ENCODE measurements at places on chromosomes 12 and 14.

- peak; percentile 82 for DNase-seq
Measured at GRCh38 chr12:46944088-46944487, 118.3 kb upstream of the SLC38A4 start.

- no peak for DNase-seq
Measured at GRCh38 chr14:89415159-89415558, 1.9 kb downstream of the FOXN3 start.

DNA sequence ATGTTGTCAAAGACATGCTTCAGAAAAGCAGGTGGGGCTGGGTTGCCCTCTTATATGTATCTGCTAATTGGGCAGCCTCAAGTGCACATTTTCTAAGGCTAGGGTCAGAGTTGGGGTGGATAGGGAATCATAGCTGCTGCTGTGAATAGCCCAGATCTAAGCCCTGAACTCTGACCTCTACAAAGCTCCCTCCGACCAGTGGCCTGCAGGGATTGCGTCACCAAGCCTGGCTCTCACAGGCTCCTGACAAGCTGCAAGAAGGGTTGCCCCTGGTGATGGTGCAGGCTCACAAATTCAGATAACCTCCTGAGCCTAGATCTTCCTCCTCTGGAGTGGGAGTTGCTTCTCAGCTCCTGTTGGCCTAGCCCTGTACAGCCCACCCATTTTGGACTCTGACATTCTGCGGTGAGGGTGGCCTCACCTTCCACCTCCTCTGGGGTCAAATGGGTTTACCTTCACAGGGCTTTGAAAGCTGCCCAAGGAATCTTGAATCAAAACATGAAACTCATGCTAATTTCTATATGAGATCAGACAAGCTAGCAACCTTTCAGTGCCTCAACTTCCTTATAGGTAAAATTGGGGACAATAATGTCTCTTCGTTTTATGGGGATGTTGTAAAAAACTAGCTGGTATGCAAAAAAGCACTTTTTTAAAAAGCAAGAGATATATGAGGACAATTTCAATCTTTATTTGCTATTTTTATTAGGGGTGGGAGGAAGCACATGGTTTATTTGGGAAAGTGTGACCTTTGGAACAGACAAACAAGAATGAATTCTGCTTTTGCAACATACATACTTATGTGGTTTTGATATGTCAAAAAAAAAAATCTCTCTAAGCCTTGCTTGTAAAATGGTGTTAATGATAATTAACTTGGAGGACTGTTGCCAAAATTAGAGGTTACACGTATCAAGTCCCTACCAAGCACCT is 4.9 kb upstream of the SUSD6 start:
- no peak for DNase-seq

DNA sequence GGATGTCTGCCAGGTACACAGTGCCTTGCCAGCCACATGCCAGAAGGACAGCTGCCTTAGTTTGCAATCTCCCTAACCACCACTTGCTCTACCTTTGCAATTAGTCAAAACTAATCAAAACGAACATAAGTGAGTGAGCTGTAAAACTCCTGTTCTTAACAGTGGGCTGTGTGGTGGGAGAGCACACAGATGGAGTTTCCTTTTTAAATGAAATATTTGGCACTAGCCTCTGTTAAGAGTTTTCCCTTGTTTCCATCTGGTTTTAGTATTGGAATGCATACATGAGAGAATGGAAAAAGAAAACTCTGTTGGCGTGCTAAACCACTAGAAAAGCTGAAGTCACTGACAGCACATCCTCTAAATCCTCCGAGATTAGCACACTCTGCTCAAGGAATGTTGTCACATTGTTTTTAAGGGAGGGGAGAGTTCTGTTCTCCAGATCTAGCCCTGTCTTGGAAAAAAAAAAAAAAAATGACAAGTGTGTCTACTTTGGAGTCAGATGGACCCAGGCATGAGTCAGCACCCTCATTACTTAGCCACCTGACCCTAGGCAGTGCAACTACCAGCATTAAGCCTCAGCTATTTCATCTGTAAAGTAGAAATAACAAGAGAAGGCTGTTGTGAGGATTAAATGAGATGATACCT is 83.9 kb downstream of the STXBP6 start:
- peak; percentile 96 for DNase-seq

DNA sequence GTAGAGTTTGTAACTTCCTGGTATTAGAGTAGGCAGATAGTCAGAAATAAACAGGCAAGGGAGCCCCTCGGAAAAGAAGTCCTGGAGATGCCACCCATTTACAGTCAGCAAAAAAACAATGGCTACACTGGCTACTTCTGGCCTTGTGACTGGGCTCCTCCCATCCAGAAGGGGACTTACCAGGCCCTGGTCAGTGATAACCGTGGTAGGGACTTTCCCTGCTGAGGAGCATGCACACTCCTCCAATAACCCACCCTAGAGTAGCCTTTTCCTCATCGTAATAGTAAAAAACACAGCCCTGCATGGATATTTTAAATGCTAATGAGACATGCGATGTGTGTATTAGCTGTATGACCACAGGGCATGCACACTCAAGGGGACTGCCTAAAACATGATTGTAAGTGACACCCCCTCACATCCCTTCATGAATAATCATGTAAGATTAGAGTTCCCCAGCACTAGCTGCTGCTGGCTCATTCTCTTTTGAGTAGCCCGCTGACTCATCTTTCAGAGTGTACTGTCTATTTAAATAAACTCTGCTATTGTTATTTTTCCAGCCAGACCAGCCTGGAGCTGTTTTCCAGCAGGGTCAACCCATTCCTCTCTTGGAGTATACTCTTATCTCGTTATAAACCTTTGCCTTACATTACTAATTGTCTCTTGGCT is 413.8 kb upstream of the TMTC1 start:
- peak; percentile 14 for DNase-seq

- DNase-seq = no peak
Measured at GRCh38 chr14:102849526-102850379, 72.5 kb downstream of the TRAF3 start.

DNA sequence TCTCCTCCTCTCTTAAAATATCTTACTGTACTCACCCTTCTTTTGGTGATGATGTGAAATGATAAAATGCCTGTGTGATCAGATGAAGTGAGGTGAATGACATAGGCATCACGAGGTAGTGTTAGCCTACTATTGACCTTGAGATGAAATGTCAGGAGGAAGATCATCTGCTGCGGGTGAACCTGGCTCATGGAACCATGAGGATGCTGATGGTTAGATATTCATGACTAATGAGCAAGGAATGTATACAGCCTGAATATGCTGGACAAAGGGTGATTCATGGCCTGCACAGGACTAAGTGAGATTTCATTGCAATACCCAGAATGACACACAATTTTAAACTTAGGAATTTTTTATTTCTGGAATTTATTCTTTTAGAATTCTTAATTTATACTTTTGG is 89.6 kb downstream of the DAAM1 start:
- DNase-seq = peak; percentile 95

DNA sequence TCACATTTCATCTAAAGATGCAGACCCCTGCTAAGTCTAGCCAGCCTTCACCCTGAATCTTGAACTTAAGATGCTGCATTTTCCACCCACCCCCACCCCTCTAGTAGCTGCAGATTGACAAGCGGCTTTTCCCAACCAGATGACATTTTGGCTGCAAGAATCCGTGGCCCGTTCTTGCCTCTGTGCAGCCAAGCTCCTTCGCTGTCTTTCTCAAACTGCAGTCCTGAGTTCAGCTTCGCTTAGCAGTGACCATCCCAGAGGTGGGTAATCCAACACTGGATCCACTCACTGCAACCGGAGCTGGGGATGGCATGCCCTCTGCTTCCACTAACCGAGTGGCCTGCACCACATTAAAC is 765 bp upstream of the NFYB start:
- peak; percentile 16 for DNase-seq

GRCh38 chr14:56321861-56322260 is 203.7 kb downstream of the PELI2 start:
- DNase-seq = no peak

DNA sequence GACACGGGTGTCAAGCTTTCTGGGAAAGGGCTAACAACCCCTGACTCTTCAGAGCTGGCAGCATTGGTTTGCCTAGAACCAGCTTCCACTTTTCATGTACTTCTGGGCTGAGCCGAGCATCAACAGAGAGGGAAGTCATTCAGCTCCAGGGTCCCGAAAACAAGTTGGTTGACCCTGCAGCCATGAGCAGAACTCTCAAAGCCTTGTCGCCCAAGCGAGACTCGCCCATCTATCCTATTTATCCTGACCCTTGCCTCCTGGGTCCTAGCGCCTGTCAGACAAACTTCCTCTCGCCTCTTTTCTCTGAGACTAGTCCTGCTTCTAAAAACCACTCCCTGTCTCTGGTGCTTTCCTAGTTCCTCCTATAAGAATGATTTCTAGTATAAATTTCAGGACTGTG is 47.9 kb downstream of the ASCL4 start:
- no peak for DNase-seq

DNA sequence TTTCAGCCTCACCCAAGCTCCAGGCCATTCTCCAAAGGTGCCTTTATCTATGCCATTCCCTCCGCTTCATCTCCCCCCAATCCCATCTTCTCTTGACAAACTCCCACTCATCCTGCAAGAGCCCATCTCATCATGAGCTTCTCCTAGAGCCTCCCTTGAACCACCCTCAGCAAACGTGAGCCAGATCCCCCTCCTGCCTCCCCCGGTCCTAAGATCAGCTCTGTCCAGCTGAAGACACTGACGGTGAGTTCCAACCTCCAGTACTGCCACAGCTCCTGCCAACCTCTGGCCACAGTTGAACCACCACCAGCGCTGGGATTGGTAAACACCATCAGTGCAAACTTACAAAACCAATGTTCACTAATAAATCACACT is 124.6 kb downstream of the BCL11B start:
- DNase-seq = no peak

- peak; percentile 83 for DNase-seq
Measured at GRCh38 chr12:27554421-27555186, 30.6 kb downstream of the PPFIBP1 start.

- peak; percentile 81 for DNase-seq
Measured at GRCh38 chr12:54935235-54935951, 49.2 kb downstream of the TESPA1 start.

- DNase-seq = no peak
Measured at GRCh38 chr14:40122968-40123648, 690.9 kb upstream of the FBXO33 start.

DNA sequence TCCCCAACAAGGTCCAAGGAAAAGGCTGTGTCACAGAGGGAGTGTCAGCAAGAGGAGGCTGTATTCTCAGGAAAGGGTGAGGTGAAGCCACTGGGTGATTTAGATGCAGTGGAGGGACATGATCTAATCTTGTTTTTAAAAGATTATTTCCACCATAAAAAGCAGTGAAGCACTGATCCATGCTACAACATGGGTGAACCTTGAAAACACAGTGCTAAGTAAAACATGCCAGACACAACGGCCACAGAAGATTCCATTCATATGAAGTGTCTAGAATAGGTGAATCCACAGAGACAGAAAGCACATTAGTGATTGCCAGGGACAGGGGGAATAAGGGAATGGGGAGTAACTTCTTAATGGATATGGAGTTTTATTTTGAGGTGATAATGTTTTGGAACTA is 12.8 kb downstream of the RITA1 start:
- DNase-seq = peak; percentile 51

DNA sequence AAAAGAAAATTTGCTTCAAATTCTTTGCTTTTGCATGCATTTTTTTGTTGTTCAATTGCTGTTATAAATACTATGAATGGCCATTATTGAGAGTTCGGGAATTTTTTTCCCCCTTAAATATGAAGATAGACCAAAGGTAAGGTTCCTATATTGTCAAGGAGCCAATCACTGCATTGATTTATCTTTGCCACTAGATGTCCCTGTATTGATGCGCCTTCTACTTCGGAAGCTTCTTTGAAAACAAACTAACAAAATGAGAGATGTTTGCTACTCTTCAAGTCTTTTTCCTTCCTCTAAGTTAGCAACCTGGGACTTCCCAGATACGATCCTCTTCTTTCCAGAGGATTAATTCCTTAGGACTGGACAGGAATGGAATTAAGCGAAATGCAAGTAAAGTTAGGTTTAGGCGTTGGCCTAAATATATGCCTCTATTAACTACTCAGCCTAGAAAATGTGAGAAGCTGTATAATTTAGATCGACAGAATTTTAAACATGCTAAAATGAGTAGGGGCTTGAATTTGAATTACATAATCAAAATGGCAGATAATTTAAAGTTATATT is 318.1 kb downstream of the AEBP2 start:
- peak; percentile 60 for DNase-seq

DNA sequence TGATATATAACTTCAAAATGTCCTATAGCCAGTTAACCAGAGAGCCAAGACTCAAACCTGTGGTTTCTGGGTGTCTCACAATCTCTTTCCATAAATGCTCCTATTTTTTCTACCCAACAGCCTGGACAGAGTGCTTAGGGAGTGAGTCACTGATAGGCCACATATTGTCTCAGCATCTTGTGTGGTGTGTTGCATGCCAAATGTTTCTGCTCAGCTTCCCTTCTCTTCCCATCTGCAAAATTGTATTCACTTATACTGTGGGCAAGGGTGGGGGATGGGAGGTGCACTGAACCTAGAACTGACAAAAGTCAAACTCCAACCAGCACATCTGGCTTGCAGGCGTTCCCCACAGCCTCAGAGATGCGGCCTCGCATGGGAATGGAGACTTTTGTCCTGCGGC is 123.3 kb downstream of the KCNA5 start:
- DNase-seq = peak; percentile 100

GRCh38 chr12:91609283-91609682 is 426.7 kb upstream of the DCN start:
- no peak for DNase-seq

DNA sequence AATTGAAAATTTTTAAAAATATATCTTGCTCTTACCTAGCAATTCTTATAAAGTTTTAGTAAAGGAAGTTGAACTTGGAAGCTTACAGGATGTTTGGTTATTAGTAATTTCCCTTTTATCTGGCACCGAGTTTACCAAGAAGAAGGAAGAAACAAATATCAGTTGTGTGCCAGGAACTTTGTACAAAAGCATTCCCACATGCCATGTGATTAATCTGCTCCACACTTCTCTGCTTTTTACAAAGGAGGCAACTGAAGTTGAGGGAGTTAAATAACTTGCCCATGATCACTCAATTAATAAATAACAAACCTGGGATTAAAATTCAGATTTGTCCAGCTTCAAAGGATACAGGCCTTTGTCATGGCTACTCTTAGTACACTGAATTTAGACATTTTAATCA is 122.5 kb upstream of the BCAT1 start:
- DNase-seq = no peak

DNA sequence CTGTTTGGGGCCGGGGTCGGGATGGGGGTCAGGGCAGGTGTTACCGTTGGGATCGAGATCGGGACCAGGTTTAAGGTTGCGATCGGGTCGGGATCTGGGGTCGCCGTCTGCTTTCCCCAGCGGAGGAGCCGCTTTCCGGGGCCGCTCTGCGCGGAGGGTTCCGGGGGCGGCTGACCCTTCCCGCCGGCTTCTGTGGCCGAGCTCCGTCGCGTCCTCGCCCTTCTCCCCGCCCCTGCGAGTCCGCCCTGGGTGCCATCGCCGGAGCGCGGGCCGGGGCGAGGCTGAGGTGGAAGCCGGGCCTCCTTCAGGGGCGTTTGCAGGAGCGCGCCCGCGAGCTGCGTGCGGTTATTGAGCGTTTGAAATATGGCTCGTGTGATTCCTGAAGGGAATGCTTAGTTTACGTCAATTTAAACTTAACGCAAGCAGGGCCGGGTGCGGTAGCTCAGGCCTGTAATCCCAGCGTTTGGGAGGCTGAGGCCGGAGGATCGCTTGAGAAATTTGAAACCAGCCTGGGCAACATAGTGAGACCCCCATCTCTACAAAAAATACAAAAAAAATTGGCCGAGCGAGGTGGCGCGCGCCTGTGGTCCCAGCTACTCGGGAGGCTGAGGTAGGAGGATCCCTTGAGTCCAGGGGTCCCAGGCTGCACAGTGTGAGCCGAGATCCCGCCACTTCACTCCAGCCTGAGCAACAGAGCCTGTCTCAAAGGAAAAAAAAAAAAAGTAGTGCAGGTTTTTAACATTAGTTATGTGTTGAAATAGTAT is 620 bp downstream of the PGAM5 start:
- DNase-seq = no peak

Measured in fibroblast of upper back skin (primary cell).